ENCODE measurements at places on chromosomes 16 and 17.

DNA sequence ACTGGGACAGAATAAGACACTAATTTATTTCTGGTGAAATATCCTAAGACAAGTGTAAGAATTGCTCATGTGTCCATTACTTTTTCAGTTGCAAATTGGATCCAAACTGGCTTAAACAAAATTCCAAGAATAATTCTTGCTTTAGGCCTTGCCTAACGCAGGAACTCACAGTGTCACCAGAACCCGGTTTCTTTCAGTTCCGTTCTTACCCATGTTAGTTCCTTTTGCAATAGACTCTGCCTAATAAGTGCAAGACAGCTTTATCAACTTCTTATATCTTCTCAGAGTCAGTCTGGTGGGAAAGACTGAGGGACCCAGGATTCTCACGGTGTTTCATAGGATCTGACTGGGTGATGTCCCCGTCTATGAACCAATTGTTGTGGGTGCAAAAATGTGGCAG, 24.7 kb downstream of the GDE1 start:
- DNase-seq = no peak

- peak; percentile 60 for DNase-seq
Observed at GRCh38 chr16:69329369-69330285, 761 bp downstream of the PDF start.

DNA sequence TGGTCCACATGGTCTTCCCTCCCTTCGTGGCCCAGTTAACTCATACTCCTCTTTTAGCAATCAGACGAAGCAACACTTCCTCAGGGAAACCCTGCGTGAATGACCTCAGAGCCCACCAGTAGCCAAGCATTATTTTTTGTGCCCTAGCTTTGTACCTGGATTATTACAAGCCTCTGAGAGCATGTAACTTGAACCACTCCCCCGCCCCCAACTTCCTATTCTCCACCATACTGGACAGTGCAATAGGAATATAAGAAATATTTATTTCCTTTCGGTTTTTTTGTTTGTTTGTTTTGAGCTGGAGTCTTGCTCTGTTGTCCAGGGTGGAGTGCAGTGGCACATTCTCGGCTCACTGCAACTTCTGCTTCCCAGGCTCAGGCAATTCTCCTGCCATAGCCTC, 2.9 kb downstream of the CPPED1 start:
- DNase-seq = no peak

- peak; percentile 43 for DNase-seq
Observed at GRCh38 chr17:46192439-46193150, 634 bp downstream of the KANSL1 start.

- no peak for DNase-seq
Observed at GRCh38 chr17:16106161-16106891, 106.7 kb downstream of the TTC19 start.

DNA sequence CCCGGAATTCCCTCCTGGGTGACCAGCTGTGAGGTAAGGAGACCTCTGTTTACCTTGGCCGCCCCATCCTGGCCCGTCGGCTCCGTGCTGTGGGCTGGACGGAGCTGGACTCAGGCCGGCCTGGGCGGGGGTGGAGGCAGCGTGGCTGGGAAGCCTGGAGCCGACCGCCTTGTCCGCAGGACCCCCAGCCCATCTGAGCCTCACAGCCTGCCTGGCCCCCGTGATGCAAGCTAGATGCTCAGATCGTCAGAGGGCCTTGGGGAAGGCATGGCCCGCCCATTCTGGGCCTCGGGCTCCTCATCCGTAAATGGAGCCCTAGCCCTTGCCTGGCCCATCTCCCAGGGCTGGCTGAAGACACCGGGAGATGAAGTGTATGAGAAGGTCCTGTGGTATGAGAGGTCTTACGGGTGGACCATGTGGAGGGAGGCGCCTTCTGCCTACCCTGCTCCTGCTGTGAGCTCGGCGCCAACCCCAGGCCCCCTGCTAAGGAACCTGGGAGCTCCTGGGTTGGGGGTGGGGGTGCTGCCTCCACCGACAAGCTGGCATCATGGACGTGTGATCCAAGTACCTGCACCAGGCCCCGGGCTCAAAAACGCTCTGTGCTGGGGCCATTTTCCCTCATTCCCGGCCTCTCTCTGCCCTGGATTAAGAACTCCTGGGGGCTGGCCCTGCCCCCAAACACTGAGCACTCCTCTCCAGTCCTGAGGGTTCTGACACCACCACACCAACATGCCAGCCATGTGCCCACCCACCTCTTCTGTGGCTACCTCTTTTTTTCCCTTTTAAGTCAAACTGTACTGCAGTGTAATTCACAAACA, 5.4 kb upstream of the P2RX1 start:
- DNase-seq = no peak
